ENCODE measurements at places on chromosomes 3 and 15. TPM values are rescaled to one million over a fixed set of nuclear protein-coding genes. Genes with fewer than 3 reads are reported as not detected.
A peak's percentile ranks its signal among the peaks of the same experiment; 100 is the strongest.

DNA sequence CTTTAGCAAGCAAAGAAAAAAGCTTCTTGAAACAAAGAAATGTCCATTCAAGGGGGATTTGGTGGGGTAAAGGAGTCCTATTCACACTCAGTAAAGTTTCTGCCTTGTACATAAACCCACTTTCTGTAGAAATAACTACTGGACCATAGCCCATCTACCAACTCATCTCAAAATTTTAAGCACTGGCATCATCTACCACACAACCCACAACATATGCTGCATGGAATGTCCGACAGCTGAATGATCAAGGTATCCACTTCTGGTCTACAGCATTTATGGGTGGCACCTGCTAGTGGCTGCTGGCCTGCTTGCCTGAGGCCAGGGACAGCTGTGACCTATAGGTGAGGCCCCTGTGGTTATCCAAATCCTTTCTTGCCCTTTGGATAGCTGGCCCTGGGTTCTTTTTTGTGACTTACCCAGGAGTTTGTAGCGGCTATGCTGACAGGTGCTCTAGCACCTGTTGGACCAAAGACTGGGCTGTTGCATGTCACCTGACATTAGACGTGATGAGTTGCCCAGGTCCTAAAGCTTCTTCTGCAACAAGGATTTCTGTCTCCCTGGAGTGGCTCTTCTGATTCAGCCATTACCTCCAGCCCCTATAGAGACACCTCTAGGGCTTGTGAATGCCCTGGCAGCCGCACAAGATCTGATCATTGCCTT is 19.2 kb upstream of the MEF2A start:
- no peak for DNase-seq

ZNF774 gene
- polyA plus RNA-seq = 2.3 TPM

GRCh38 chr15:51888593-51889195 is 59.2 kb downstream of the TMOD3 start:
- DNase-seq = peak; percentile 17

DNA sequence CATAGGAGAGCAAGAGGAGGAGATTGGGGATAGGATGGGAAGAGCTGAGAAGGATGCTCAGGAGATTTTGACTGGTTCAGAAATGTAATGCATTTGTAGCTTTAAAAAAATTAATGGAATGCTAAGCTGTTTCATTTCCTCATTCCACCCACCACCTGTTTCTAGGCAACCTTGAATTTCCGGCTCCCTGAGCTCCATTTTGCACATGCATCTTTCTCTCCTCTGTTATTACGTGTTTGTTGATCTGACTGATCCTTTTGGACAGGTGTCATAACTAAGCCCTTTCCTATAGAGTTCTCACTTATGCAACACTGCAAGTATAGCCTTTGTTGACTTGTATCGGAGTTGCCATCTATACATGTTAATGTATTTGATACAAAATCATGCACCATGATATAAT is 4.3 kb downstream of the TMPRSS7 start:
- DNase-seq = no peak

GRCh38 chr15:76335307-76336253 is 993 bp upstream of the ISL2 start:
- no peak for DNase-seq

ZCWPW2 gene
- polyA plus RNA-seq = 1.8 TPM

GRCh38 chr3:188287339-188287738 is 133.4 kb downstream of the LPP start:
- DNase-seq = no peak

CA12 gene
- polyA plus RNA-seq = 16.6 TPM

MNS1 gene
- polyA plus RNA-seq = 1.1 TPM

DNA sequence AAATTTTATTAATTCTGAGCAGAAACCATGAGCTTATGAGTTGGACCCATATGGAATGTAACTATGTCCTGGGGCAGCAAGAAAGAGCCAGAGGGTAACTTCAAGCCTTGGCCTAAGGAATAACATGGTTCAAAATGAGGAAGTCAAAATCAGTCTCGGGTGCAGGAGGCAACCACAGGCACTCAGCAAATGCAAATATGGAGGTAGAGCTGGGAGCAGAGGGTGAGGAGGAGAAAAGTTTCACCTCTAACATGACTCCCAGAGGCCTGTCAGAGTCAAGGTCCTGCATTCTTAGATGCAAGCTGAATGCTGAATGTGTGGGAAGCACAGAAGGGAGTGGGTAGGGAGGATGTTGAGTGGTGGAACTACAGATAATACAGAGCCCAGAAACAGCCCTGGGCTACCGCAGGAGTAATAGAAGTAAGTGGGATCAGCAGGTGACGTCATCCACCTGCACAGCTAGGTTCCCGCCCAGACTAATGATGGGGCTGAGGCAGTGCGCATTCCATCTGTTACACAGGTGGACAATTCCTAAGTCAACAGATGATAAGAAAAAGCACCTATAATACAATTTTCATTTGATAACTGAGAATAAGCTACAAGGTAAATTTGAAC is 279.8 kb upstream of the ARRDC4 start:
- peak; percentile 69 for DNase-seq

- DNase-seq = peak; percentile 23
Measured at GRCh38 chr15:27592036-27592760, 506.9 kb downstream of the OCA2 start.

DNA sequence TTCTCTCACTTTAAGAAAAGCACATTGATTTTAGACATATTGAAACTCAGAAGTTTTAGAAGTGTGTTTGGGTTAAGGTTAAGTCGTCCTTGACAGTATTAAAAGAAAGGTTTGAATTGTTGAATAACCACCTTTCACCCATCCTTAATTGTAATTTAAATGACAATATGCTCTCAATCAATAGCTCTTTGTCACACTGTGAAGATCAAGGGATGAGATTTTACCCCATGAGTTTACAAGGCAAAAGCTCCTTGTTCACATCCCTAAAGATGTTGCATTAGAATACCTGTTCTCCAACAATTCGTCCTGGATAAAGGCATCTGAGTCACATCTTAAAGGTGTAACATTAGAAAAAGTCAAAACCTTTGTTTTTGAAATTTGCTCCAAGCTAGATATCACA is 220.4 kb upstream of the MDFIC2 start:
- DNase-seq = no peak

DNA sequence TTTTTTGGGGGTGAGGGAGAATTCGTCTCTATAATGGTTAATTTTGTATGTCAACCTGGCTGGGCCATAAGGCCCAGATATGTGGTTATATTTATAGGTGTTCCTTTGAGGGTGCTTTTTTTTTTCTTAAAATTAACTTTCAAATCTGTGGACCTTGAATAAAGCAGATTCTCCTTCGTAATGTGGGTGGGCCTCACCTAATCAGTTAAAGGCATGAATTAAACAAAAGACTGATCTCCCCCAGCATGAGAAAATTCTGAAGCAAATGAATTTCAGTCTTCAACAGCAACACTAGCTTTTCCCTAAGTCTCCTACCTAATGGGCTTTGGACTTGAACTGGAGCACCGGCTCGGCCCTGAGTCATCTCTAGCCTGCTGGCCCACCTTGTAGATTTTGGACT is 77.4 kb downstream of the GMNC start:
- no peak for DNase-seq

Measured in hepatocyte (in vitro differentiated cells).